HL-60 (cell line): ENCODE measurements at places on chromosomes 4 and X.
A peak's percentile ranks its signal among the peaks of the same experiment; 100 is the strongest.

GRCh38 chr4:33715841-33716395 lies 2528.4 kb downstream of the ARAP2 start:
- DNase-seq, result no peak

DNA sequence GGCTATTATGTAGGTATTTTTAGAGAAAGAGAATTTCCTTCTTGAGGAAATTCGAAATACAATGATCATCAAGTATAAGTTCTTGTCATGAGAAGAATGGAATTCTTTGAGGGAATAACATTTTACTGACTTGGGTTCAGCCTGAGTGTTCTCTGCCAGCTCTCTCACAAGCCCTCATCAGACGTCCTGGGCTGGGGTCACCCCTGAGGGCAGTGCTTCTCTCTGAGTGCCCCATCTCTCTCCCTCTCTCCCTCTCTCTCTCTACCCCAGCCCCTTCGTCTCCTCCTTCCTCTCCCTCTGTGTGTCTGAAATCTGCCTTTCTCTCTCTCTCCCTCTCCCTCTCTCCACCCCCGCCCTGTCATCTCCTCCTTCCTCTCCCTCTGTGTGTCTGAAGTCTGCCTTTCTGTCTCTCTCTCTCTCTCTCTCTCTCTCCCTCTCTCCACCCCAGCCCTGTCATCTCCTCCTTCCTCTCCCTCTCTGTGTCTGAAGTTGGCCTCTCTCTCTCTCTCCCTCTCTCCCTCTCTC lies 241.7 kb upstream of the PSAPL1 start:
- DNase-seq, result no peak

- no peak for DNase-seq
Observed at GRCh38 chr4:74158466-74159142, 686 bp downstream of the MTHFD2L start.

- no peak for DNase-seq
Observed at GRCh38 chr4:22174640-22175039, 226.1 kb upstream of the KCNIP4 start.

DNA sequence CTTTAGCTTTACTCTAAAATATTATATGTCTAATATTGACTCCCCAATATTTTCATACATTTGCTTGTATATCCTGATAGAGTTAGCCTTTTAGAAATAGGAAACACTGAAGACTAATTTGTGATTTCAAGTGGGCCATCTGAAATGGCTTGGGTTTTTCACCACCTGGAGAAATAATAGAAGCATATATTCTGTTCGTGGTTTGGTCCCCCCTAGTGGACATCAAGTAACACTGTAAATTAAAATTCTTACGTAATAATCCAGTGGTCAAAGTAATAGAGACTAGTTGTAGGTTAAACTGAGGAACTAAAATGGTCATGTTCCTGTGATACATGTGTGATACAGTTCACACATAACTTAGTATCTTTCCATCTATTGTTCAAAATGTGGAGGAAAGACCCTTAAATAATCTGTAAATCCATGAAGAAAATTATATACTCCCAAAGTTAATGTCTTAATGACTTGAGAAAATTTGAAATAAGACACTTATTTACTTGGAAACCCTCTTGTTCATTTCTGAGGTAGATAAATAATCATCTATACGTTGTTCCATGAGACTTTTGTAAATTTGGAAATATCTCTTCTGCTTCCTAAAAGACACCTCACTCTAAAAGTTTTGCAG lies 79.8 kb upstream of the SMARCAD1 start:
- peak; percentile 13 for DNase-seq

DNA sequence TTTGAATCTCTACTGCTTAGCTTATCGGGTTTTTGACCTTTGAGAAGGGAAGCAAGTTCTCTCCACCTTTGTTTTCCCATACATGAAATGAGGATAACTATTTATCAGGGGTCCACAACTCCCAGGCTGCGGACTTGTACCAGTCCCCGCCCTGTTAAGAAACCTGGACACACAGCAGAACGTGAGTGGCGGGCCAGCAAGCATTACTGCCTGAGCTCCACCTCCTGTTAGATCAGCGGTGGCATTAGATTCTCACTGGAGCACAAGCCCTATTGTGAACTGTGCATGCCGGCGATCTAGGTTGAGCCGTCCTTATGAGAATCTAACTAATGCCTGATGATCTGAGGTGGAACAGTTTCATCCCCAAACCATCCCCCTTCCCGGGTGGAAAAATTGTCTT lies 579.5 kb downstream of the GALNTL6 start:
- no peak for DNase-seq

DNA sequence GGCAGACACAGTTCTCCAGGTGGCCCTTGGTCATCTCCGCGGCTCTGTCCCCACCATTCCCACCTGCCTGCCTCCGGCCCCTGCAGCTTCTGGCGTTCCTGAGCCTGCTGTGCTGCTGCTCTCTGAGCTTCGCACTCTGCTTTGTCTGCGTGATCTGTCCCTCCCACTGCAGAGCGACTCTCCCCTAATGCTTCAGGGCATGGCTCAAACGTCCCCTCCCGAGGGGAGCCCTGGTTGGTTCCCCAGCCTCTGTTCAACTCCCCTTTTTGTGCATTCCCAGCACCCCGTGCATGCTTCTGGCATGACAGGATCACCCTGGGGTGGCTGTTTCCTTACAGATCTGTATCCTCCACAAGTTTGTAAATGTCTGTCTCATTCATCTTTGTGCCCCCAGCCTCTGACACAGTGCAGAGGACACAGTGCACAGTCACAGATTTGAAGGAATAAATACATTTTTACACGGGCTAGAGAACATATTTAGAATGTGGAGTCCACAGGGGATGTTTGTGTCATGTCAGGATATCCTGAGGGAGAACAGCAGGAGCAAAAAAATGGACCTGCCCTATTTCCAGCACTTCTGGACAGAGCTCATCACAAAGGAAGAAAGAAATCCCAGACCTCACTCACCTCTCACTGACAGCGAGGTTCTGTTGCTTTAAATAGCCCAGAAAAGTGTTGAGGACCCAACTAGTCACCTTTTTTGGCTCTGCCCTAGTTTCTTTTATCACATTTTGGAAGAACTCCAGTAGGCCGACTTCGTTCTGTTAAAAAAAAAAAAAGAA lies 72.6 kb downstream of the GATB start:
- no peak for DNase-seq

GRCh38 chrX:78105944-78106650 lies 2.0 kb downstream of the PGK1 start:
- peak; percentile 11 for DNase-seq

DNA sequence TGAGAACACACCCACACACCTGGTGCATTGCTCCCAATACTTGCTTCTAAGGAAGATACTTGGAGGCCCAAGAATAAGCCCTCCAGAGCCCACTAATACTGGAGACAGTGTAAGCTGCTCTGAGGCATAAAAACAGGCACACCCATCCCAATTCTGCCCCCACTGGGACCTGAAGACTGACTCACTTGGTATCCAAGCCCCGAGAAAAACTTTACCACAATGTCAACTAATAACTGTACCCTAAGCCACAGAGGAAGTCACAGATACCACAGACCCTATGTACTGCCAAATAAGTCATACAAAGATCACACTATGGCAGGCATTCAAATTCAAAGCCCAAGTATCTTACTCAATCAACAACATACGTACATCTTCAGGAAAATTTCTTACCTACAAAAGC lies 398.2 kb upstream of the SPANXN1 start:
- DNase-seq, result no peak

- no peak for DNase-seq
Observed at GRCh38 chrX:54945224-54945623, 24.6 kb downstream of the TRO start.

DNA sequence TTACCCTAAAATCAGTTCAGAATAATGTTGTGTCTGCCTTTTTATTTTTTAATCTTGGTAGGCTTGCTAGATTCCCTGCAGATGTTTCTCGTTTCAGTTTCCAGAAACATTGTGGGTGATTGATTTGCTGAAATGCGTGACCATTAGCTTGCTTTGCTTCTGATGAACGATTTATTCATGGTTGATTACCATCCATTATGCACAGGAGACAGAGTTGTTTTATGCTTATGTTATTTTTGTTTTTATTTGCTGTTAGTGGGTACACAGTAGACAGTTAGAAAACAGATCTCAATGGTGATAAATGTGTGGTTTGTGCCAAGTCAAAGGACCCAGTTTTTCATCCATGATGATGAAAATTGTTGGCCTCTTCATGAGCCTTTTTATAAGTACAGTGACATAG lies 455.6 kb upstream of the BOD1L1 start:
- no peak for DNase-seq

GRCh38 chrX:11670316-11670715 lies 4.6 kb upstream of the ARHGAP6 start:
- DNase-seq, result no peak

DNA sequence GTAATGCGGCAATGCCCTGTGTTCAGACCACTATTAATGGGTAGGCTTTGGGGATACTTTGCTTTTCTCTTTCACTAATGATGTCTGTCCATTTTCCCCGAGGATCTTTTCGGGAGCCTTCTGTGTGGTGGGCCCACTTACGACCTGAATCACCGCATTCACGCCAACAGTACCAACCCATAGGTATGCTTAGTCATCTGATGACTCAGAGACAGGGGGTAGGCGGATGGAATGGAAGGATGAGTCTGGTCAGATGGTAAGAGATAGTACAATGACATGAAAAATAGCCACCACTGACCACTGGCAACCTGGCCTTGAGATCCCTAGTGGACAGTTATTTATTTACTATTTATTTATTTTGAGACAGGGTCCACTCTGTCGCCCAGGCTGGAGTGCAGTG lies 76.0 kb upstream of the DHRSX start:
- DNase-seq, result no peak

- no peak for DNase-seq
Observed at GRCh38 chrX:23003116-23003515, 3.4 kb downstream of the DDX53 start.

GRCh38 chr4:182807346-182807745 lies 109.8 kb downstream of the DCTD start:
- no peak for DNase-seq

GRCh38 chr4:55926610-55927009 lies 22.1 kb upstream of the CEP135 start:
- DNase-seq, result no peak

- DNase-seq, result no peak
Observed at GRCh38 chr4:184471881-184472613, 2.3 kb downstream of the IRF2 start.

DNA sequence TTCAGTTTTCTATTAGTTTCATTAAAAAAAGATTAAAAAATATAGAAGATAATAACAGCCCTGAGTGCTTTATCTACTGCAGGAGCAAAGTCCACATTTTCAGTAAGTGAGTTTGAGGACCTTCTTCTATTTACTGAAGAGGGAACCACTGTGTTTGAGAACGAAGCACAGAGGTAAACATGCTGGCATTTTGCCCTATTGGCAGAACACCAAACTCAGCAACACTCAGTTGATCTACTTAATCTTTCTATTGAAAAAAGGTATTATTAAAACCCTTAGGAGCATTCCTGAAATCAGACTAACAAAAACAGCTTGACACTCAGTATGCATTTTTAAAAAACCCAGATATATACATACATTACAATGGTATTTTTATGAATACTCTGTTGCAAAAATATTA lies 1496.7 kb downstream of the TECRL start:
- DNase-seq, result no peak

DNA sequence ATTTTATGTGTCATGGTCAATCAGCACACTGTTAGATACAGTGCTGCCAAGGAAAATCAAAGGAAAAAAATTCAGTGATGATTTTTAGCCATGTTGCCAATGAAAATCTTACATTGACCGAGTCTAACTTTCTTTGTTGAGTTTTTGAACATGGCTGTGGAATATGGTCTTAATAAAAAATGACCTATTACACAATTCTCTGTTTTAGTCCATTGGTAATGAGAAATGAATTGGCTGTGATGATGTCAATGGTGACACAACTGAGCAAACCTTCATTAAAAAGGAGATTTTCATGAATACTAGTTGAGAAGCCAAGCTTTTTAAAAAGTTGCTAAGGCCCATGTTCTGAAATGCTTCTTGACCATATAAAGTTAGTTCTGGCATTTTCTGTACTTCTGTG lies 225.9 kb upstream of the GYPA start:
- DNase-seq, result no peak

DNA sequence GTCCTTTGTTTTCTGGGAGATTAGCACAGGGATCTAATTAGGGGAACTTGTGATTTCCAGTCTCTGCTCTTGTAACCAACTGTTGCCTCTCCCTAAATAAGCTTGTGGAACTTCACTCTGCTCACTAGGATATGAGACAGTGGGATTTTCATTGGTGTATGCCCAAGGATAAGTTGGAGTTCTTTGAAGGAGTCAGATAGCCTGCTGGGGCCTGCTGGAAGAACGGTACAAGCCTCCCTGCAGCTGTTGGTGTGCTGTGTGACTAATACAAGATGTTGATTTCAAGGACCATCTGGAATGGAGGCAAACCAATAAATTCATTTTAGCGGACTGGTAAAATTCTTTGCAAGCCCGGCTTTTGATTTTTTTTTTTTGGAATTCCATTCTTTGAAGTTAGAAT lies 167.0 kb downstream of the AASDH start:
- DNase-seq, result no peak

GRCh38 chr4:8850830-8851188 lies 20.8 kb downstream of the HMX1 start:
- no peak for DNase-seq

GRCh38 chrX:11435568-11435967 lies 142.4 kb downstream of the AMELX start:
- DNase-seq, result no peak

DNA sequence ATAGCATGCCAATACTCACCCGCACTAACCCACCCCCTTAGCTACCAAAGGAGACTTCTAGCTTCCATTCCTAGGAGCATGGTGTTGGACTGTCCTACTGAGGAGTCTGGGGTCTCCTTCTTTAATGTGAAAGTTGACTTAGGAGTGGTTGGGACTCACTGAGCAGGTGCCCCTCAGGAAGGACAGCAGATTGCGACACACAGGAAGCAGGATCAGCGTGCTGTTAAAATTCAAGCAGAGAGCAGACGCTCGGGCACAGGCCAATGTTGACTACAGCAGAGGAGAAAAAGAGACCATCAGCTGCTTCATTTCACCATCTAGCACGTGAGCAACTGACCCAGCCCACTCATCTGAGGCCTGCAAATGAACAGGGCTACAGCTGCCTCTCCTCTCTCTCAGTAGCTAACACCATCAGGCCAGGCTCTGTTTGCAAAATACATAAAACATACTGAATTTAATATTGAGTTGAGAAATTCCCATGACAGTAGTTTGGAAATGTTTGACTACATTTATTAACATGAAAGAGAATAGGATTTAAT lies 10.8 kb downstream of the NOX1 start:
- DNase-seq, result no peak

- DNase-seq, result no peak
Observed at GRCh38 chr4:184439856-184440594, 34.3 kb downstream of the IRF2 start.
